Panc1 (cell line): ENCODE measurements at places on chromosomes 3 and 15. TPM values are rescaled to one million over a fixed set of nuclear protein-coding genes. Genes with fewer than 3 reads are reported as not detected.

Gene ROPN1
- total RNA-seq = not detected

Gene KLHL6
- total RNA-seq = 0.03 TPM

Gene PODXL2
- total RNA-seq = 15.3 TPM

Gene FBXO22
- 65.9 TPM for total RNA-seq

Gene PPP1R14D
- 0.64 TPM for total RNA-seq
